ENCODE measurements at places on chromosomes 6 and 20.

DNA sequence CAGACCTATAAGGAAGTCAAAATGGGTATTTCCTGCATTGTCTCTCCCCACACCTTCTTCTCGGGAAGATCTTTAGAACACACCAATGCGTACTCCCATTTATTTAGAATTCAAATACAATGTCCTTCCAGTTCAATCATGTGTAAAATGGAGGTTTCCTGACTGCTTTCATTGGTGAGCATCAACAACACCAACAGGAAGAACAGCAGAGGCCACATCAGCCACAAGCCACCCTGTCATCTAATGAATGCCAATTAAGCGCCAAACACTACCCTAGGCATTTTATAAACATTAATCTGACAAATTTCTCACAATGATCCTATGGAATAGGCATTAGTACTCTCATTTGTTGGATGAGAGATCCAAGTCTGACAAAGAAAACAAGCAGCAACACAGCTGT, 68.4 kb upstream of the SMLR1 start:
- DNase-seq = no peak

GRCh38 chr6:105492706-105493673, 90.1 kb upstream of the PREP start:
- no peak for DNase-seq

GRCh38 chr20:46293084-46293483, 15.2 kb downstream of the CDH22 start:
- DNase-seq = peak; percentile 59

GRCh38 chr6:146851837-146852236, 253.1 kb downstream of the ADGB start:
- peak; percentile 62 for DNase-seq

DNA sequence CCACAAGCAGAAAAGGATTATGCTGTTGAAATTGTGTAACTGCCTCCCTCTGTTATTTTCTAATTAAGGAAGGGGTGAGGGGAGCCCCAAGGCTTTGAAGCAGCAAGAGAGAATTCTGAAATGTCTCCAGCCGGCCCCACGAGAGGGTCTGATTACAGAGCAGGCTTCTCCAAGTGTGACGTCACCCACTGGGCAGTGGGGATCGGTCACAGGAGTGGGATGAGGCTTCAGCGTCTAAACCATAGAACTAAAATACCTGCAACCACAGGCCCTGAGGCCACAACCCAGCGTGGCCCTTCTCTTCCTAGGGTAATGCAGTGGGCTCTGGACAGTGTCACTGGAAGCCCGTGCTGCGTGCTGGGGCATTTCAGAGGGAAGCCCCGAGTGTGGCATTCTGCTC, 38.6 kb upstream of the APCDD1L start:
- no peak for DNase-seq
